Effector CD4-positive, alpha-beta T cell (primary cell): ENCODE measurements at places on chromosomes 2 and 18.
A peak's percentile ranks its signal among the peaks of the same experiment; 100 is the strongest.

- DNase-seq, result no peak
Observed at GRCh38 chr2:134275058-134275862, 21.4 kb downstream of the MGAT5 start.

DNA sequence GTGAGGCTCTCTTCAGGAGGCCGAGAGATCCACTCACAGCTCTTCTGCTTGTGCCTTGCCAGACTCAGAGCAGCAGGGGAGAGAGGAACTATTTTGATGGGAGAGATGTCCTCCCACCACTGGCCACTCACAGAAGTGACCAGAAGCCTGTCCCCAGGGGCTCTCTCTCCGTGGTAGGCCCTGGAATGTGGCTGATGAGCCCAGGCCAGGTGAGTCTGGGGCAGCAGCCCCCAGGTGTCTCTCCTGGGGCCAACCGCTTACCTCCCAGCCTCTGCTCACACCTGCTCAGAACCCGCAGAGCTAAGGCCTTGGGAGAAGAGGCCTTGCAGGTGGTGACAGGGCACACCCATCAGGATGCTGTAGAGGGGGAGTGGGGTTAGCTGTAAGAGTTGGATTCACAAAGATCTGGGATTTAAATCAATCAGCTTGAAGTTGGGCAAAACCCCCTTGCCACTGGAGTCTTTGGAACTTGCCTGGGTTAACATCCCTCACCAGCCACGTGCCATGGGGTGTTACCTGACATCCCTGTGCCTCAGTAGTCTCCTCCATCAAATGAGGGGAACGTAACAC is 29.1 kb upstream of the ASB18 start:
- DNase-seq, result no peak

DNA sequence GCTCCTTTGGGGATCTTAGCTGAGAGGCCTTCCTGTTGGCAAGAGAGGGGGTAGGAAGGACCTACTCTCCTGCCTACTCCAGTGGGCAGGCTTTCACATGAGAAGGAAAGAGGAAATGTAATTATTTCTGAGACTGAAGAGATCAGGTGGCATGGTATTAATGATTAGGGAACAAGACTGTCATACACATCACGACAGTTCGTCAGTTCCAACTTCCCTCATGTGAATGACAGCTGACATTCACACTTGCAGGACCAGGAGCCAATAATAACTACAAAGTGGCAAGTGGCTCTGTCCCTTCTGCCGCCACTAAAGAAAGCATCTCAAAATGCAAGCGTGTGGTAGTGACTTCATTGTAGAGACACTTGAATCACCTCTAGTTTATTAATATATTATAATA is 90.0 kb downstream of the ZCCHC2 start:
- DNase-seq, result no peak

DNA sequence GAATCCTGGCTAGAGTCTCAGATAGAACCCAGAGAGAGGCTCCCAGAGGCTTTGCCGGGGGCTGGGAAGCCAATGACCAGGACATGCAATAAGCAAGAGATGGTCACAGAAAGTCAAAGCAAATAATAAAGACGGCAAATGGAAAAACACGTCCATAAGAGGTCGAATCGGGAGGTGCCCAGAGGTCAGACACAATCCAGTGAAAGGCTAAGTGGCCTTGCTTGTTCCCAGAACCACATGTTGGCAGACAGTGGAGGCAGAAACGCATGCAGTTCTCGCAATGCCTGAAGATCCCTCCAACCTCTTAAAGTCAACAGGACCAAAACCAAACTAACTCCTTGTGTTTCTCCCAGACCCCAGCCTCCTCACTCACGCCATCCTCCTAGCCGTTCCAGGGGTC is 3.0 kb downstream of the CYB5A start:
- no peak for DNase-seq

DNA sequence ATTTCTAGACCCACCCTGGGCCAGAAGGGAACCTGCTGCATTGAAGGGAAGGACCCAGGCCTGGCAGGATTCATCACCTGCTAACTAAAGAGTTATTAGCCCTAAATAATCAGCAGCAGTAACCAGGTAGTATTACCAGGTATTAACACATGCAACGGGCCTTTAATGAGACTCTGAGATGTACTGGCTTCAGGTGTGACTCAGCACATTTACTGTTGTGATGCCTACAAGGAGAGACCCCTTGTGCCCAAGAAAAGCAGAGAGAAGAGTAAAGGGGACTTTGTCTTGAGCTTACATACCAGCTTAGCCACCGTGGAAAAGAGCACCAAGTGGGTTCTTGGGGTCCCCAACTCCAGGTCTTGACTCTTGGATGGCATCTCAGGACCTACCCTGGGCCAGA is 243.1 kb upstream of the SLC39A10 start:
- DNase-seq, result no peak

DNA sequence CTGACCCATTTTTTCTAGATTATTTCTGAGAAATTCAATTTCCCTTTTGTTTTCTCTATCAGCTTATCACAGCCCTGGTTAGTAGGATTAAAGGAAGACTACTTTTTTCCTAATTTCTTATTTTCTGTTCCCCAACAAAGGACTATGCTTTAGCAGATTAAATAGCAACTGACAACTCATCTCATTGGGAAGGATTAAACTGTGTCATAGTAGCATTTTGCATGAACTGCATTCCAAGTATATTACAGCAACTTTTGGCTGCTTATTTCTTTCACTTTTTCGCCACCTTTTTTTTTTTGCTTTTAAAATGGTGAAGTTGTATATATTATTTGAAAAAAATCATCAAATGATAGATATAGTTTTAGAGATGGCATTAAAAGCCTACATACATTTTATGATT is 570.3 kb downstream of the FBXO15 start:
- no peak for DNase-seq

GRCh38 chr2:208541461-208541988 is 134.9 kb downstream of the PTH2R start:
- DNase-seq, result no peak

GRCh38 chr2:120737340-120738101 is 1.9 kb downstream of the GLI2 start:
- no peak for DNase-seq

DNA sequence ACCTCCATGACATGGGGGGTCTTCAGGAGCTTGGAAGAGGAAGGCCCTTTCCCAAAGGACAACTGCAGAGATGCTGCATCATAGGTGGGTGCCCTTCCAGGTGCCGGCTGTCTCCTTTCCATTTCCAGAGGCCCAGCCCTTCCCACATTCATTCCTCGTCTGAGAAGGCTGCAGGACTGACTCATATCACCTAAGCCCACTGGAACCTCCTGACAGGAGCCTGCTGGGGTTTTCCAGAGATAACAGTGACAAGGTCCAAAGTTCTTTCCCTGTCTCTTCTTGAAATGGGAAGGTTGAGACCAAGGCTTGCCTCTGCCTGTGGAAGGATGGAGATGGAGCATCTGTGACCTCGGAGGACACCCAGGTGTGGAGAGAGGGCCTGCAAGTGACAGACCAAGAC is 3.6 kb upstream of the PRSS56 start:
- DNase-seq, result no peak

GRCh38 chr2:159714247-159714930 is 2.1 kb downstream of the MARCHF7 start:
- no peak for DNase-seq

DNA sequence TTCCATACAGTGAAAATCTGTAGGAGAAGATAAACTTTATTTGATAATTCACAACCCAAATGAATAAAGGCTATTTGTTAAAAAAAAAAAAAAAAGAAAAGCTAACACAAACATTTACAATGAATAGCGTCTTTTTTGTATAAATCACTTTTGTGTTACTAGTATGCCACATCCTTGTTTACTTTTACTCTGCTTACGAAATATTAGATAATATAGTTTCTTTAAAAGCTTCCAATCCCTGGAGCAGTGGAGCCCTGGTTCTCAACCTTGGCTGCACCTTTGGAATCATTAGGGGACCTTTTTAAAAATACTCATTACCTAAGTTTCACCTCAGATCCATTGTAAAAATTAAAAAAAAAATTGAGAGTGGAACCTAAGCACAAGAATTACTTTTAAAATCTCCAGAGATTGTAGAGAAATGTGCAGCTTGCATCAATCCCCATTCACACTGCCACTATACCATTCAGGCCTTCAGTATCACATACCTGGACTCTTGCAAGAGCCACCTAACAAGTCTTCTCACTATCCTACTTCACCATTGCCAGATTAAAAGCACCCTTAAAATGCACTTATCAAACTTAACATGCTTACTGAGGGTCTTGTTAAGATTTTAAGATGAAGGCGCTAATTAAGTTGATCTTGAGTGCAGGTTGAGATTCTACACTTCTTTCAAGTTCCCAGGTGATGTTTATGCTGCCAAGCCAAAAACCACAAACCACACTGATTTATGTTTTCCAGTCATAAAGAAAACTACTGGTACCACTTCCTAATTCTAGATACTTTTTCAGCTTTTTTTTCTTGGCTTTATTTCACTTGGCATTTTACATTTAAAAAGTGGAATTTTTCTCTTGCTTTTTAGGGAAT is 59.7 kb upstream of the ZC3H15 start:
- no peak for DNase-seq

GRCh38 chr2:220117025-220117424 is 489.6 kb downstream of the SLC4A3 start:
- DNase-seq, result no peak

DNA sequence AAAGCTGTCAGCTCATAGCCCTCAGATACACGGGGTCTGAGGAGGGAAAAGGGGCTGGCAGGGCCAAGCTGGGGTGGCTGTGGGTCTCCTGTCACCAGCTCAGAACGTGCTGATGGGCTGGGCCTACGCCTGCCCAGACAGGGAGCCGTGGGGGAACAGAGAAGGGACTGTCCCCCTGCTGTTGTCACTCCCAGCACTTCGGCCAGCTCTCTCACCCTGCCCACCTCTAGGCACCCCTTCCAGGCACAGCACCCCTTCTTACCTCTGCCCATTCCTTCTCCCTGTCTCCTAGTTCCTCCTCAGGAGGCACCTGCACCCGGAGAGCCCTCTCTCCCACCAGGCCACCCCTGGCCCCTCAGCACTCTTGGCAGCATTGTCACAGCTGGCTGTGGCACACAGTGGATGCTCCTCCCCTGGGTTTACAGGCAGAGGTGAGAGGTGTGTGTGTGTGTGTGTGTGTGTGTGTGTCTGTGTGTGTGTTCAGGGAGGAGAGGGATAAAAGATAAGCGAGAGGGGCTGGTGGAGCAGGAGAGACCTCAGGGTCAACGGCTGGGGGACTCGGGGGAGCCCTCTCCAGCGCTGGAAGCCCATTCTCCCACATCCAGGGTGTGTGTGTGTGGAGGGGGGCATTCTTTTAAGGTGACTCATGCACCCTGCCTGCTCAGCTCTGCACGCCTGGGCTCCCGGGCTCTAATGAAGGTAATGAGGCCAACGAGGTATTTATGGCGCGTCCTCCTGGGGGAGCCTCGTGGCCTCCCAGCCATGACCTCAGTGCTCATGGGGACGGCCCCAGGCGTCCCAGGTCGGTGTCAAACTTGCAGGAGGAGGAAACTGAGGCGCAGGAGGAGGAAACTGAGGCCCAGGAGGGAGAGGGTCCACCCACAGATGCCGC is 66.1 kb upstream of the SMAD7 start:
- no peak for DNase-seq

GRCh38 chr18:14959550-14959949 is 211.6 kb downstream of the ANKRD30B start:
- no peak for DNase-seq

DNA sequence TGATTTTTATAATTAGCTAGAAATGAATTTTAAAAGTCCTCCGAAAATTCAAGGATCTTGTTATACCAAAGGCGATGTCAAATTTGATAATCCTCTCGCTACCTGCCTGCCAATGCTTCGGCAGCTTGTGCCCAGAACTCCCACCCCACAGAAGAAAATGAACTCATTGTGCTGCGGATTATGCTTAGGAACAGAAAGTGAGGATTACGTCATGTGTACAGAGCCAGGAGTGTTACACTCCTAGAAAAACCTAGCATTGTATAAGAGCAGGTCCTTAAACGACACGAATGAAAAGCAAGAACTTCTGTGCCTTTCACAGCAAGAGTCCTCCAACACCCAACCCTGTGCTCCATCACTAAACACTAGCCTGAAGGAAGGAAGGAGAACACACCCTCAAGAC is 168.3 kb downstream of the RNF152 start:
- no peak for DNase-seq

DNA sequence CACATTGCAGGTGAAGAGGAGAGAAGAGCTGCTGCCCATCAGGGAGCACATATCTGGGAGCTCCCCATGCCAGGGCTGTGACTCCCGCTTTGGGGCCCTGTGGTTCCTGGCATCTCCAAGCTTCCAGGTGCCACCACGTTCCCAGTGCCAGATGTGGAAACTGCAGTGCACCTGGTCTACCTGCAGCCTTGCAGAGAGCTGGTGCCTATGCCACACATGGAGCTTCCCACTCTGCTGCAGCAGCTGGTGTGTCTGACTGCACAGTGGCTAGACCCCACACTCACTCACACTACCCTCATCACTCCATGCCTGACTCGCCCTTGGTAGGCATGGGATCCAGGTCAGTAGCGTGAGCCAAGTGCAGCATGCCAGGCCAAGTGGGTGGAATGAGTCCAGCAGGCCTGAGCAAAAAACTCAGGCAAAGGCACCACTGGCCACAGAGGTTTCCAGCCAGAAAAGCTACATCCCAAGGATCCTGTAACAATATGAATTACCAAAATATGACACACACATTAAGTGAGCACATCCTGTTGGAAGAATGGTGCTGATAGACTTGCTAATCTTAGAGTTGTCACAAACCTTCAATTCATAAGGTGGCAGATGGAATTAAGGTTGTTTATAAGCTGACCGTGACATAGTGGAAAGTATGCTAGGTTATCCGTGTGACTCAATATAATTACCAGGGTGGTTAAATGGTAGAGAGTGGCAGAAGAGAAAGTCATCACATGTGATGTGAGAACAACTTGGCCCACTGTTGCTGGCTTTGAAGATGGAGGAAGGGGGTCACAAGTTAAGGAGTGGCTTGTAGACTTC is 150.9 kb downstream of the EHBP1 start:
- DNase-seq, result no peak

DNA sequence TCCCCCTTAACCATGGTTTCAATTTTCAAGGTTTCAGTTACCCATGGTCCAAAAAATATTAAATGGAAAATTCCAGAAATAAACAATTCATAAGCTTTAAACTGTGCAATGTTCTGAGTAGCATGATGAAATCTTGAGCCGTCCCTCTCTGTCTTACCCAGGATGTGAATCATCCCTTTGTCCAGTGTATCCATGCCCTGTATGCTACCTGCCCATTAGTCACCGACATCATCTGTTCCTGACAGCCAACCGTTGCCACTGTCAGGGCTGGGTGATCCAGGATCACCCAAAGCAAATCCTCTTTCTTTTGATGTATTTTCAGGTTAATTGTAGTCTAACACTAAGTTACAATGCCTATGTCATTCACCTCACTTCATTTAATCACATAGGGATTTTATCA is 15.7 kb upstream of the OLA1 start:
- no peak for DNase-seq

GRCh38 chr2:43221763-43222474 is 4.5 kb downstream of the ZFP36L2 start:
- peak; percentile 44 for DNase-seq
